Calu3 (cell line): ENCODE measurements at places on chromosomes 5 and 9. TPM values are rescaled to one million over a fixed set of nuclear protein-coding genes. Genes with fewer than 3 reads are reported as not detected.

GRCh38 chr5:169385636-169386035, 84.7 kb upstream of the SLIT3 start:
- no peak for DNase-seq
- H3K4me3 ChIP-seq: no peak overlapping the region
- no peaks in the 10 kb centered on the region for H3K36me3 ChIP-seq
- no peak overlapping the region for H3K27ac ChIP-seq
- H3K4me1 ChIP-seq: no peaks in the 10 kb centered on the region

GRCh38 chr9:86764671-86765343, 182.5 kb downstream of the GAS1 start:
- H3K4me3 ChIP-seq: no peak overlapping the region
- peaks cover 27% of the 10 kb centered on the region for H3K4me1 ChIP-seq
- peaks cover 6% of the 10 kb centered on the region for H3K36me3 ChIP-seq
- H3K27ac ChIP-seq: no peak overlapping the region
- H3K27me3 ChIP-seq: no peaks in the 10 kb centered on the region

- H3K36me3 ChIP-seq: no peaks in the 10 kb centered on the region
- no peak overlapping the region for H3K4me3 ChIP-seq
- H3K27me3 ChIP-seq: no peaks in the 10 kb centered on the region
- H3K4me1 ChIP-seq: no peaks in the 10 kb centered on the region
- peak; percentile 42 for DNase-seq
These were observed 17.6 kb downstream of the TSTD2 start for GRCh38 chr9:97615439-97616072.

DNA sequence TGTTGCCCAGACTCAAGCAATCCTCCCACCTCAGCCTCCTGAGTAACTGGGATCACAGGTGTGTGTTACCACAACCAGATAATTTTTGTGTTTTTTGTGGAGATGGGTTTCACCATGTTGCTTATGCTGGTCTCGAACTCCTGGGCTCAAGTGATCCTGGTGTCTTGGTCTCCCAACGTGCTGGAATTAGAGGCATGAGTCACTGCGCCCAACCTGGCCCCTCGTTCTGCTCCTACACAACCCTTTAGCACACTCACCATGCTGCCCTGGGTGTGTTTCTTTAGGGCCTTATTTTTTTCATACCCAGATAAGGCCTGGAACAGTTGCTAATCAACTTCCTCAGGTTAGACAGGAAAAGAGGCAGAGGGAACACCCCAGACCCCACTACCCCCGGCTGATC, 2.6 kb downstream of the PDZD2 start:
- H3K4me1 ChIP-seq: no peaks in the 10 kb centered on the region
- no peak for DNase-seq
- no peaks in the 10 kb centered on the region for H3K36me3 ChIP-seq
- no peak overlapping the region for H3K4me3 ChIP-seq

DNA sequence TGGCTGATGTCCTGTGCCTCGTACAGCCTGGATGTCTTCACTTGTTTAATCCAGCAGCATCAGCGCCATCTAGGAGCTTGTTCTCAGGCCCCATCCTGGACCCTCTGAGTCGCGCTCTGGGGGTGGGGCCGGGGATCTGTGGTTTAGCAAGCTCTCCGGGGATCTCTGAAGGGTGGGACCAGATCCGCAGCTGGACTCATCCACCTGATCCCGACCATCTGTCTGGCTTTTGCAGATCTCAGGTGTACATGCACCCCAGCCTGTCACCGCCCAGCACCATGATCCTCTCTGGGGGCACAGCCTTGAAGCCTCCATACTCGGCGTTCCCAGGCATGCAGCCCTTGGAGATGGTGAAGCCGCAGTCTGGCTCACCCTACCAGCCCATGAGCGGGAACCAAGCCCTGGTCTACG, 15.1 kb upstream of the POMT1 start:
- H3K36me3 ChIP-seq: peaks cover 51% of the 10 kb centered on the region
- H3K4me1 ChIP-seq: no peaks in the 10 kb centered on the region
- no peaks in the 10 kb centered on the region for H3K27me3 ChIP-seq

GRCh38 chr9:37386988-37387387, 35.5 kb upstream of the GRHPR start:
- H3K4me1 ChIP-seq: no peaks in the 10 kb centered on the region
- no peaks in the 10 kb centered on the region for H3K36me3 ChIP-seq
- no peaks in the 10 kb centered on the region for H3K27me3 ChIP-seq
- H3K27ac ChIP-seq: no peak overlapping the region
- no peak for DNase-seq

GRCh38 chr9:133387680-133388079, 11.5 kb downstream of the STKLD1 start:
- no peaks in the 10 kb centered on the region for H3K36me3 ChIP-seq
- H3K4me3 ChIP-seq: no peak overlapping the region
- H3K27me3 ChIP-seq: peaks cover 24% of the 10 kb centered on the region
- H3K4me1 ChIP-seq: no peaks in the 10 kb centered on the region

- peak; percentile 29 for DNase-seq
- H3K36me3 ChIP-seq: peaks cover 80% of the 10 kb centered on the region
- H3K27ac ChIP-seq: peak overlapping the region; percentile 77
- peak overlapping the region; percentile 95 for H3K4me3 ChIP-seq
- H3K4me1 ChIP-seq: peaks cover 65% of the 10 kb centered on the region
- no peaks in the 10 kb centered on the region for H3K27me3 ChIP-seq
These were observed 883 bp upstream of the RNF145 start for GRCh38 chr5:159210210-159210661.

DNA sequence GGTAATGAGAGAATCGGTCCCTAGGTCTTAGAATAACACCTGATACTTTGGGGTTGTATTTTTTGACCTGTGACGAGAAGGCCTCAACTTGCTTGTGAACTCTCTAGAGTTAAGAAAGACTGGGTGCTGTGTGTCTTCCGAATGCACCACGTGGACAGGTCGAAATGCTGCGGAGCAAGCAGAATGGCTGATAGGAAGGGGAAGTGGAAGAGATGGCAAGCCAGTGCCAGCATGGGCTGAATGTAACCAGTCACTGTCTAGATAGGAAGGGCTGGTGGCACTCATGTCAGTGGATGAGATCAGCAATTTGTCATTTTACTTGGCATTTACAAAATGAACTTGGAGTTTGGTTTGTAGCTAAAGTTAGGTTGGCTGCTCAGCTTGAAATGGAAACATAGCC, 5.6 kb downstream of the OTULINL start:
- no peak overlapping the region for H3K27ac ChIP-seq
- no peak for DNase-seq
- peaks cover 13% of the 10 kb centered on the region for H3K27me3 ChIP-seq
- no peak overlapping the region for H3K4me3 ChIP-seq
- peaks cover 8% of the 10 kb centered on the region for H3K4me1 ChIP-seq
- peaks cover 7% of the 10 kb centered on the region for H3K36me3 ChIP-seq

DNA sequence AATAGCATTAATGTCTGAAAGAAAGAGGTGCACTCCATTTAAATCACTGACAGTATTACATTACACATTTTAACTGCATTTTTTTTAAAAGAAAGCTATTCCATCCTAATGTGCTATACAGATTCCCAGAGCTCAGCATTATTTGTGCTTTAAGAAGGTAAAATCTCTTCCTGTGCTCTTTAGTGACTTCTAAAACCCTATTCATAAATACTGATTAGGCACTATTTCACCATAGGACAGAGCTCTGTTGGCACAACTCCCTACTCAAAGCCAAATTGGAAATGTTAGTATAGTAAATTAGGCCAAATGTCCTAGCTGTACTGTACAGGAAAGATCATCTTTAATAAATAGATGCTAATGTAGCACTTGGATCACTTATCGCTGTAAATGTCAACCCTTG, 262.5 kb downstream of the TUSC1 start:
- no peak overlapping the region for H3K4me3 ChIP-seq
- no peak for DNase-seq
- no peaks in the 10 kb centered on the region for H3K27me3 ChIP-seq
- H3K36me3 ChIP-seq: no peaks in the 10 kb centered on the region
- no peaks in the 10 kb centered on the region for H3K4me1 ChIP-seq

DNA sequence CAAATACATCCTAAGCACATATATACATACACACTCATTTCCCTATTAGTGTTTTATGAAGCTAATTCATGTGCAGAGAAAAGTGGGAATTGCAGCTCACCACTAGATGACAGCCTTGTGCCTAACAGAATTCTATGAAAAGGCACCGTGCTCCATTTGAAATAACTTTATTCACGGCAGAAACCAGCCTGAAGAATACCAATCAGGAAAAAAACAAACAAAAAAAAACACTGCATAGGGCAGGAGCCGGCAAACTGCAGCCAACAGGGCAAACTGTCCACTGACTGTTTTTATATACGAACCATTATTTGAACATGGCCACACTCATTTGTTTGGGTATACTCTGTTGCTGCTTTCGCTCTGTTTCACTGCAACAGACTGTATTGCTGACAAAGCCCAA, 33.6 kb downstream of the ERMP1 start:
- H3K27me3 ChIP-seq: no peaks in the 10 kb centered on the region
- no peaks in the 10 kb centered on the region for H3K36me3 ChIP-seq
- H3K27ac ChIP-seq: no peak overlapping the region

GRCh38 chr5:88238732-88239131, 29.9 kb downstream of the TMEM161B start:
- no peaks in the 10 kb centered on the region for H3K36me3 ChIP-seq
- peaks cover 13% of the 10 kb centered on the region for H3K4me1 ChIP-seq
- no peak overlapping the region for H3K4me3 ChIP-seq
- no peaks in the 10 kb centered on the region for H3K27me3 ChIP-seq

DNA sequence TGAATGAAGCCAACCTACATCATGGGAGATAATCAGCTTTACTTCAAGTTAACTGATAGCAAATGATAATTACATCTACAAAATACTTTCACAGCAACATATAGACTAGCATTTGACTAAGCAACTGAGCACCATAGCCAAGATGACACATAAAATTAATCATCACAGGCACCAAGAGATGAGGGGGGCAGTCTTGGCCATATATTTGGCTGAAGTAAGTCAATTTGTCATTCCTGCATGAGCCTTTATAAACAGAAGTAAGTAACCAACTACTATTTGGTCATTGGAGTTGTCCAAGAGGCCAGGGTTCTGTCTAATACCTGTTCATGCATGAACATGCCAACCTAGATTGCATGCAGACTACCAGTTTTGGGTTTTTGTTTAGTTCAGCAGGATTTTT, 53.6 kb downstream of the PDCD1LG2 start:
- H3K4me3 ChIP-seq: no peak overlapping the region
- DNase-seq: no peak
- no peaks in the 10 kb centered on the region for H3K4me1 ChIP-seq
- no peak overlapping the region for H3K27ac ChIP-seq
- H3K27me3 ChIP-seq: peaks cover 28% of the 10 kb centered on the region

- peaks cover 15% of the 10 kb centered on the region for H3K4me1 ChIP-seq
- H3K27me3 ChIP-seq: no peaks in the 10 kb centered on the region
- no peaks in the 10 kb centered on the region for H3K36me3 ChIP-seq
- peak overlapping the region; percentile 22 for H3K4me3 ChIP-seq
- peak overlapping the region; percentile 24 for H3K27ac ChIP-seq
These were observed 12.4 kb downstream of the PTGS1 start for GRCh38 chr9:122382901-122383850.

GRCh38 chr9:36423206-36423605, 23.1 kb upstream of the RNF38 start:
- no peaks in the 10 kb centered on the region for H3K27me3 ChIP-seq
- H3K27ac ChIP-seq: no peak overlapping the region
- peaks cover 8% of the 10 kb centered on the region for H3K4me1 ChIP-seq
- no peaks in the 10 kb centered on the region for H3K36me3 ChIP-seq
- no peak overlapping the region for H3K4me3 ChIP-seq
- no peak for DNase-seq

DNA sequence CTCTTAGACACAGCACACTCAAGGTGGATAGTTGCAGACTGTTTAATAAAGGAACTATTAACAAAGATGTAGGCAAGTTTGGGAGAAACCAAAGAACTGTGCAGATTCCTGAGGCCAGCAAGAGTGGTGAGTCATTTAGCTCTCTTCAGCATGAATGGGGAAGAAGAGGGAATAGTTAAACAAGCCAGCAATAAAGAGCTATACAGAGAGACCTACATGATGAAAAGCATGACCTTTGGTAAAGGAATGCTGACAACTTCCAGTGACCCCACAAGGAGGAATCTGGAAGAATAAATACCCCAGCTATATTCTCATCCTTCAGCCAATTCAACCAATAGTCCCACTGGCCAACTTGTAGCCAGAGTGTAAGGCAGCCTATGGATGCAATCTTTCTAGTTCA, 706.0 kb upstream of the GRAMD2B start:
- peaks cover 25% of the 10 kb centered on the region for H3K4me1 ChIP-seq
- H3K36me3 ChIP-seq: no peaks in the 10 kb centered on the region
- no peak overlapping the region for H3K4me3 ChIP-seq
- no peaks in the 10 kb centered on the region for H3K27me3 ChIP-seq

- no peak overlapping the region for H3K27ac ChIP-seq
- no peaks in the 10 kb centered on the region for H3K36me3 ChIP-seq
- H3K4me1 ChIP-seq: no peaks in the 10 kb centered on the region
- no peaks in the 10 kb centered on the region for H3K27me3 ChIP-seq
These were observed 428.6 kb downstream of the DMAC1 start for GRCh38 chr9:7370988-7371387.

GRCh38 chr5:97923496-97923895, 740.4 kb upstream of the RIOK2 start:
- no peak for DNase-seq
- H3K4me3 ChIP-seq: no peak overlapping the region

- H3K4me3 ChIP-seq: no peak overlapping the region
- DNase-seq: no peak
- H3K27me3 ChIP-seq: no peaks in the 10 kb centered on the region
- H3K27ac ChIP-seq: no peak overlapping the region
- no peaks in the 10 kb centered on the region for H3K36me3 ChIP-seq
- H3K4me1 ChIP-seq: peaks cover 3% of the 10 kb centered on the region
These were observed 24.6 kb downstream of the SSBP2 start for GRCh38 chr5:81726297-81726696.

DNA sequence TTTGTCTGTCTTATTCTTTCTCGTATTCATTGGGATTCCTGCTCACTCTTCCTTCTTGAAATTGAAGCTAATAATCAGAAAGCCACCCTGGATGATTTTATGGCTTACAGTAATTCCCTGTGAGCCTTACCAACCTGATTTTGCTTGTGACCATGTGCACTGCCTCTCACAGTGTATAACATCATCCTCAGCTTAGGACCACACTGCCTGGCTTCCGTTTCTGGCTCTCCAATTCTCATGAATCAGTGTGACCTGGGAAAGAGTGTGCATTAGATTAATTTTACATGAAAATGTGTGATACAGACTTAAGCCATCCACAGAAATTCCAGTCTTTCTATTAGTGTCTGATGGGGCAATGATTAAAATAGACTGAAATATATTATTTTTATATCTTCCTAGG, 126.8 kb upstream of the DMRT1 start:
- H3K27ac ChIP-seq: no peak overlapping the region
- DNase-seq: no peak
- H3K4me3 ChIP-seq: no peak overlapping the region
- peaks cover 12% of the 10 kb centered on the region for H3K36me3 ChIP-seq

- no peaks in the 10 kb centered on the region for H3K4me1 ChIP-seq
- no peak overlapping the region for H3K4me3 ChIP-seq
- peaks cover 33% of the 10 kb centered on the region for H3K27me3 ChIP-seq
- H3K27ac ChIP-seq: no peak overlapping the region
These were observed 11.1 kb downstream of the GRIN1 start for GRCh38 chr9:137149942-137150616.

NTRK2 gene
- total RNA-seq: 1.5 and 2.1 TPM in 2 replicates

SLC6A18 gene
- not detected in 2 replicates for total RNA-seq

CD14 gene
- total RNA-seq: 0.73 and 1.1 TPM in 2 replicates

SAXO1 gene
- total RNA-seq: 0.29 TPM in 1 of 2 replicates, not detected in the other

GLRA1 gene
- total RNA-seq: not detected in 2 replicates

GRXCR2 gene
- total RNA-seq: not detected in 2 replicates
